G401 (cell line): ENCODE measurements at places on chromosomes 2 and 18.

DNA sequence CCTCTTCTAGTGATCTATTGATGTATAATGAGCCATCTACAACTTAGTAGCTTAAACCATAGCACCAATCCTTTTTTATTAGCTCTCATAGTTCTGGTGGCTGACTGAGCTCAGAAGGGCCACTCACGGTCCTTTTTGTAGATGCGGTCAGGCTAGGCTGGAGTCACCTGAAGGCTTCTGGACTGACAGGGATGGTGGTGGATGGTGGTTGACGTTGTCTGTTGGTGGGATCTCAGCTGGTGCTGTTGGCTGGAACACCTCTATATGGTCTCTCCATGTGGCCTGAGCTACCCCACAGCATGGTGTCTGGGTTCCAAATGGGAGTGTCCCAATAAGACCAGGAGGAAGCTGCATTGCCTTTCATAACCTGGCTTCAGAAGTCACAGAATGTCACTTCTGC lies 68.0 kb downstream of the BCL2L11 start:
- DNase-seq = no peak

DNA sequence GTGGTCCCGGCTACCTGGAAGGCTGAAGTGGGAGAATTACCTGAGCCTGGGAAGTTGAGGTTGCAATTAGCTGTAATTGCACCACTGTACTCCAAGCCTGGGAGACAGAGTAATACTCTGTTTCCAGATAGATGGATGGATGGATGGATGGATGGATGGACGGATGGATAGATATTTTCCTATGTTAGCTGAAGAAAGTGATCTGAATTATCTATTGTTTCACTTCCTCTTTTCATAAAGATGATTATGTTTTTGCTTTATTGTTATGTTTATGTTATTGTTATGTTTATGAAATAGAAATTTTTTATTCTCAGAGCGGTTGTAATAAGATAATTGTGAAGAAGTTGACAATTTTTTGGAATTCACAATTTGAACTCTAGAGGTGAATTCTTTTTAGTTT lies 33.3 kb upstream of the TTC27 start:
- DNase-seq = no peak

- no peak for DNase-seq
Observed at GRCh38 chr2:100470898-100471514, 724 bp downstream of the NMS start.

DNA sequence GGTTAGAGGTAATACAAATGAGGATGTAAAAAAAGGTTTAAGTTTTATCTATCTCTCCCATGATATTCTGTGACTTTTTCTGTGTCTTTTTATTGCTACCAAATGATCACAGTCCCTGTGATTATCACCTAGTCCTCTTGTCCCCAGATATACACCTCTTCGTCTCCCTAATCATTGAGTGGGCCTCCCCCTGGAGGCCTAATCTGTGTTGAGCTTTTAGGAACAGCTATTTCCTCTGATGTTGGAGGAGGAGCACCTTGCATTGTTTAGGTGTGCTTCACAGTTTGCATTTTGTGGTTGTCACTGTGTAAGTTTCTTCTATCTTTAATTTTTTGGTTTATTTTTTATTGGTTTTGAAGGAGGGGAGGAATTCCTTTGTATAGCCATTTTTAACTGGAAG lies 33.3 kb downstream of the CCDC85A start:
- no peak for DNase-seq

DNA sequence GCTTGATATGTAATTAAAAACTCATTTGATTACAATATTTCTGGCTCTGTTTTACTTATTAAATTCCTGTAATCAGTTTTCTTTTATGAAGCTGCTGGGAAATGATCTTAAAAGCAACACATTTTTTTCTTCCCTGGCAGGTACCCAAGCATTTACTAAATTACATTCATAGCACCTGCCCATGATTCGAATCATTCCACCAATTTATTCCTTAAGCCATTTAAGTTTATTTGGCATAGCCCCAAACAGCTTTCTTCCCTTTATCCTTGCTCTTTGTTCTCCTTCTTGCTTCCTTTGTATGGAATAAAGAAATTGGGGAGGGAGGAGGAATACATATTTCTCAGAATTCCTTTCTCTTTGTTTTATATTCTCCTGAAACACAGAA lies 241.3 kb downstream of the AGPS start:
- DNase-seq = no peak

DNA sequence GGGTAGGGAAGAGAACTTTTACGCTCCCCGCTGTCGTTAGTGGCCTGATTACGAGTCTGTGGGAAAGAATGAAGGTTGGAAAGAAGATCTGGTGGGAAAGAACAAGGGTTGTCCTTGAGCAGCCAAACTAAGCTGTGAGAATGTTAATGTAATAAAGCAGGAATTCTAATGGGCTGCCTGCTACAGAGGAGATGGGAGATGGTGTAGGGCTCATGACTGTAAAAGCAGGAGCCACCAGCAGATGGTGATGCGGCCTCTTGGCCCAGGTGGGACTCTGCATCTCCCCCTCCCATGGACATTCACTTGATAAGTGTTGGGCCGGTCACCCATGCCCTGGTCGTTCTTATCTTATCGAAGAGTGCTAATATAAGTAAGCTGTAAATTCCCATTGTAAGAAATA lies 150.0 kb downstream of the NEDD4L start:
- no peak for DNase-seq

GRCh38 chr2:82023710-82024109 lies 1719.2 kb upstream of the LRRTM1 start:
- DNase-seq = no peak

GRCh38 chr18:3526421-3527354 lies 76.7 kb downstream of the TGIF1 start:
- peak; percentile 63 for DNase-seq

- DNase-seq = no peak
Observed at GRCh38 chr2:227163485-227163997, 464 bp downstream of the COL4A4 start.

GRCh38 chr2:137117385-137117784 lies 352.0 kb downstream of the THSD7B start:
- DNase-seq = no peak

GRCh38 chr18:64201781-64202180 lies 52.9 kb upstream of the LINC00305 start:
- no peak for DNase-seq

DNA sequence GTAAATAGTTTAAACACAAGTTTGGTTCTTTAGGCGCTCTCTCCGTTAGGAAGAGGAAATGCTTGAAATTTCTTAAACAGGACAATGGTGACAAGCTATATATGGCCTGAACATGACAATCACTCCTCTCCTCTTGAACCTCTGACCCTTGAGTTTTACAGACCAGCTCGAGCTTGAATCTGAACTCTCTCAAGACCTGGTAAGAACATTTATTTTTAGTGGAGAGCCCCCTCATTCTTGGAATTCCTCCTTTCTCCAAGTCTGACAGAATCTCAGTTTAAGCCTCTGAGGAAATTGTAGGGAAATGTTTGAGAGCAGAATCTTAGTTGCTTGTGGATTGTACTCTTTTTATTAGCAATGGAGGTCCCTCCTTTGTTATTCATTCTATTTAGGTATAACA lies 1293.6 kb upstream of the ZEB2 start:
- no peak for DNase-seq

GRCh38 chr18:47436871-47437270 lies 185.4 kb upstream of the SKOR2 start:
- DNase-seq = no peak

GRCh38 chr18:10775026-10775425 lies 249.2 kb downstream of the NAPG start:
- no peak for DNase-seq

- DNase-seq = no peak
Observed at GRCh38 chr2:39228413-39229209, 15.2 kb downstream of the CDKL4 start.

GRCh38 chr2:75480971-75481836 lies 79.5 kb downstream of the EVA1A start:
- DNase-seq = peak; percentile 33

DNA sequence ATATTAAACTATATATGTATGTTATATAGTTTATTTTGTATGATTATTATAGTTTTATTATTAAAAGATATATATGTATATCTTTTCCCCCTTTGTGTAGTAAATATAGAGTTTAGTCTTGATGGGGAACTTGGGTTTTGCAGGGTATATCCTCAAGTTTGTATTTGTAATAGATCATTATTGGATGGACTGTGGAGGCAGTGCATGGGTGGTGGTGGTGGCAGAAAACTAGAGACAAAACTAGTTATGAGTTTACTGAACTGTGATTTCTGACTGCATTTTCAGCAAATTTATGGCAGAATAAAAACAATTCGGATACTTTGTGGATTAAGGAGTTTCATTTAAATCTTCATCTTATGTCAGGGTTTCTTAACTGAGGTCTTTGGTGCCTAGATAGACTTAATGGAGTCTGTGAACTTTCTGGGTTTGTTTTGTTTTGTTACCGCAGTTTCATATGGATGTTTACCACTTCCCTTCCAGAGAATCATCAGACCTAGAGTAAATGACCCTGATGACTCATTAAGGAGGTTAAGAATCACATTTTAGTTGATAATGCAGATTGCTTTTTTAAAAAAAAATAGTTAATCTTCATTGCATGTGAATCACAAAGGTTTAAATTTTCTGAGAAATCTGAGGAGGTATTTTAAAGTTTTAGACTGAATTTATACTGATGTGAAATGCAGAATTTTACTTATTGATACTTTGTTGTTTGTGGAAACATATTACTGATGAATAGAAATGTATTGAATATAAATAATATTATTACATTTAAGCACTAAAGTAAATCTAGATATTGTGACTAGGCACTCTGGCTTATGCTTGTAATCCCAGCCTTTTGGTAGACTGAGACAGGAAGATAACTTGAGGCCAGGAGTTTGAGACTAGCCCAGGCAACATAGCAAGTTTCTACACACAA lies 14.5 kb downstream of the EPC2 start:
- DNase-seq = no peak

DNA sequence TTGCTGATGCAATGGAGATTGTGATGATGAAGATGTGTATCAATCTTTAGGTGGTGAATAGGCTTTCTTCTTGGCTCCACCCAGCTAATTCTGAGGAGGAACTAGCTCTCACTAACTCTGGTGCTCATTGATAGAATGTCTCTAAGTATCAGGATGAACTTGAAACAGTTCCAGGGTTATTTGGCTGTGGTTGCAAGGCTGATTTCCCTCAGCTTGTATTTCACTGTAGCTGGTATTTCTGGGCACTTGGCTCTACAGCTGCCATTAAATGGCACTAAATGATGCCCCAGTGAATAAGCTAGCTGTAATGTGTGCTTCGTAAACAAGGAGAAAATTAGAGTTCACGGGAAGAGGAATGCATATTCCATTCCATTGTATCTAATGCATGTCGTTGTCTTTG lies 241.2 kb downstream of the RPIA start:
- DNase-seq = no peak

- no peak for DNase-seq
Observed at GRCh38 chr2:66714610-66715009, 279.7 kb downstream of the MEIS1 start.

DNA sequence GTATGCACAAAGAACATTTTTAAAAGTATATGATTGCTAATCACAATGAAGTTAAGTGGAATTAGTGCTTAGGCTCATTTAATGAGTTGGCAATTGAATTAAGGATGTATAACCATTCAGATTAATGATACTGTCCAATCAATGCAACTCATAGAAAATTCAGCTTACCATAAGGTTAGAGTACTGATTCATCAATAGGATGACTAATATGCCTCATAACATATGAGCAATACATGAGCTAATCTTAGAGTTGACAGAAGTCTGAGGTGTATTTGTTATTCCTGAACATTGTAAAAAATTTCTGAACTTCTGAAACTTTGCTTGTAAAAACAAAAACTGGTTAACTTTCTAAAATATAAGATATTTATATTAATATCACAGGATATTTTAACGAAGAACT lies 118.3 kb upstream of the NETO1 start:
- DNase-seq = no peak

- no peak for DNase-seq
Observed at GRCh38 chr2:33123216-33123615, 176.5 kb downstream of the LTBP1 start.

- no peak for DNase-seq
Observed at GRCh38 chr2:101399021-101399799, 11.9 kb upstream of the CREG2 start.

GRCh38 chr2:136019825-136020224 lies 34.4 kb upstream of the DARS1 start:
- peak; percentile 22 for DNase-seq

DNA sequence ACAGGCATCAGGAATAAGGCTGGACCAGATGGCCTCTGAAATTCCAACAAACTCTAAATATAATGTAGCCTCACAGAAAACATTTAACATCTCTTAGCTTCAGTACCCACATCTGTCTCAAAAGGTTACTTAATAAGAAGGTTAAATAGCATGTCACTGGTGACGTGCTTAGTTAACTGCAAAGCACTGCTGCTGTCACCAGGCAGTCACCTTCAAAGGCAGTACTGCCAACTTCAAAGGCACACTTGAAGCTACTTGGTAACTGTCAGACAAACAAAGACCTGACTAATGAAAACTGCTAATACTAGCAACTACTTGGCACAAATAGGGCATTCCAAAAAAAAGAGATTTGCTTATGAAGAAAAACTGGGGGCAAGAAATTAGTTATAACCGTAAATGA lies 36.2 kb downstream of the EPG5 start:
- no peak for DNase-seq

DNA sequence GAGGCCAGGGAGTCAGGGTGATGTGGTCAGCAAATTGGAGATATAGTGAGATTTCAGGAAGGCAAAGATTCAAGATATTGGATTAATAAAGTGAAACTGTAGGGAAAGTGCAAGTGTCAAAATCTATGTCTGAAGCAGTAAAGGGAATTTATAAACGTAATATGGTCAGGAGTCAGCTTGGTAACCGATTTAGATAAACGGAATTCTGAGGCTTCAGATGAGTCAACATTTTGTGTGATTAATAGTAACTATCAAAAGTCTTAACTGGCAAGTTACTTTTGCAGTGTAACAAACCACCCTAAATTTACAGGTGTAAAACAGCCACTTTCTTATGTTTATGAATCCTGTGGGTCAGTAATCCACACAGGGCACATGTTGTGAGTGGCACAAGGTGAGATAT lies 10.9 kb downstream of the MTX2 start:
- no peak for DNase-seq

- no peak for DNase-seq
Observed at GRCh38 chr2:38125842-38126241, 49.9 kb upstream of the CYP1B1 start.

DNA sequence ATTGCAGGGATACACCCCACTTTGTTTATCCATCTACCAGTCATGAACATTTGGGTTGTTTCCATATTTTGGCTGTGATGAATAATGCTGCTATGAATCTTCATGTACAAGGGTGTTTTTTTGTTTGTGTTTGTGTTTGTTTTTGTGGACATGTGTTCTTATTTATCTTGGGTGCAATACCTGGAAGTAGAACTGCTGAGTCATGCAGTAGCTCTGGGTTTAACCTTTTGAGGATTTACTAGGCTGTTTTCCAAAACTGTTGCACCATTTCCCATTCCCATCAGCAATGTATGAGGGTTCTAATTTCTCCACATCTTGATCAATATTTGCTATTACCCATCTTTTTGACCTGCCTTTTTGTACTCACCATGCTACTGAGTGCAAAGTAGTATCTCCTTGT lies 140.0 kb upstream of the CYP1B1 start:
- DNase-seq = no peak

- peak; percentile 8 for DNase-seq
Observed at GRCh38 chr2:23037596-23037995, 347.4 kb upstream of the KLHL29 start.
